Aorta (tissue), 5 donors: ENCODE measurements at places on chromosomes 12 and 14. TPM values are rescaled to one million over a fixed set of nuclear protein-coding genes. Genes with fewer than 3 reads are reported as not detected.

Gene MTHFD1
- total RNA-seq, result 39.4 TPM

Gene LHX5
- not detected for total RNA-seq

Gene RFLNA
- 1.9 TPM for total RNA-seq

Gene GRIP1
- total RNA-seq, result 0.88 TPM

Gene CLEC2B
- total RNA-seq, result 23.3 TPM

- H3K27me3 ChIP-seq, result no peaks in the 10 kb centered on the region
- no peak for DNase-seq
- H3K27ac ChIP-seq, result no peak overlapping the region
- peaks cover 2% of the 10 kb centered on the region for H3K4me1 ChIP-seq
Measured at GRCh38 chr12:45429831-45430230, 213.9 kb downstream of the ANO6 start.

DNA sequence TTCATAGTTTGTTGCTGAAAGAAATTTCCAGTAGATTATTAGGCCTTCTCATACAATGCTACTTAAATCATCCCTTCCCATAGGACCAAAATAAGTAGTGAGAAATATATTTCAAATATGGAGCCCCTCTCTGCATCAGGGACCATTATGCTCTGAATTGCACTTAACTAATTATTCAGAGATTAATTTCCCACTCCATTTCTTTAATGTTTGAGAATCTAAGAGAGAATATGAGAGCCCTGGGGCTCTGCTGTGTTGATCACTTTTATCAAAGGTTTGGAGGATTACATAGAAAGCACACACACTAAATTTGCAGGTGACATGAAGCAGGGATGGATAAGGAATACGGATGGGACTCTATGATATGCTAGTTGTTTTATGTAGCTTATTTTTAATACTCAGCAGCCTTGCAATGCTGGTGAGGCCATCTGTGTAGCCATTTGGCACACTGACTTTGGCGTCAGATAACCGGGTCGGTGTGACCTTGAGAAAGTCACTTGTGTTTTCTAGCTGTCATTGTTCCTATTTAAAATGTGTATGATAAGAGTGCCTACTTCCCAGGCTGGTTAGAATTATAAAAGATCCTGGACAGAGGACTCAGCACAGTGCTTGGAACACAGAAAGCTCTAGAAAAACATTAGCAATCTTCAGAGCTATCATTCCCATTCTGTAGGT, 49.9 kb upstream of the FBXO21 start:
- no peaks in the 10 kb centered on the region for H3K4me1 ChIP-seq
- H3K27me3 ChIP-seq, result no peaks in the 10 kb centered on the region
- DNase-seq, result no peak
- H3K4me3 ChIP-seq, result no peak overlapping the region

DNA sequence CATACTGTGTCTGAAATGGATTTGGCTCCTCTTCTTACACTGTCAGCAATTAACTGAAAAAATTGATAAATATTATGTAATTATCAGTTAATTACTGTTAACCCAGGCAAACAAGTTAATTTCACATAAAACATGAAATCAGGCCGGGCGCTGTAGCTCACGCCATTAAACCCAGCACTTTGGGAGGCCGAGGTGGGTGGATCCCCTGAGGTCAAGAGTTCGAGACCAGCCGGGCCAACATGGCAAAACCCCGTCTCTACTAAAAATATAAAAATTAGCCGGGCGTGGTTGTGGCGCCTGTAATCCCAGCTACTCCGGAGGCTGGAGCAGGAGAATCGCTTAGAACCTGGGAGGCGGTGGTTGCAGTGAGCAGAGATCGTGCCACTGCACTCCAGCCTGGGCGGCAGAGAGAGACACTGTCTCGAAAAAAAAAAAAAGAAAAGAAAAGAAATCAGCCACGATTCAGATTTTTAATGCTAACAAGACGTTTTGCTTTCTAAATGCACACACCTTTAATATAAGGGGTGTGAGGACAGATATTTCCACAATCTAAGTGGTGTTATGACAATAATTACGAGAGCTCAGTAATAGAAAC, 473 bp upstream of the TMEM19 start:
- H3K4me3 ChIP-seq, result peak overlapping the region; percentile 34
- peaks cover 4% of the 10 kb centered on the region for H3K4me1 ChIP-seq
- no peaks in the 10 kb centered on the region for H3K36me3 ChIP-seq
- no peaks in the 10 kb centered on the region for H3K27me3 ChIP-seq

DNA sequence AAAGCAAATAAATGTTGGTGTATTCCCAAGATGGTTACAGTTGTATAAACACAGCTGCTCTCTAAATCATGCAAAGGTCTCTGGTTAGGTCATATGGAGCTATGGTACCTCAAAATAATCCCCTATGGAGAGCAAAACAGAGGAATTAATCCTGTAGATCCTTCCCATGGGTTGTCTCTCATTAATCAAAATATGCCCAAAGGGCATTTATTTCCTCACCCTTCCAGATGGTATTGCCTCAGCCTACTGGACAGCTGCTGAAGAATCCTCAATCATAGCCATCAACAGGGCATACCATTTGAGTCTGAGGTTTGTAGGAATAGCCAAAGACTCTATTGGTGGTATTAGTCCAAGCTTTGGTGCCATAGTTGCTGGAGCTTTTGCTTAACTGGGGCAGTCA, 360.9 kb downstream of the RPL10L start:
- no peaks in the 10 kb centered on the region for H3K4me1 ChIP-seq
- no peaks in the 10 kb centered on the region for H3K36me3 ChIP-seq
- H3K27me3 ChIP-seq, result no peaks in the 10 kb centered on the region
- no peak overlapping the region for H3K27ac ChIP-seq
- no peak for DNase-seq

DNA sequence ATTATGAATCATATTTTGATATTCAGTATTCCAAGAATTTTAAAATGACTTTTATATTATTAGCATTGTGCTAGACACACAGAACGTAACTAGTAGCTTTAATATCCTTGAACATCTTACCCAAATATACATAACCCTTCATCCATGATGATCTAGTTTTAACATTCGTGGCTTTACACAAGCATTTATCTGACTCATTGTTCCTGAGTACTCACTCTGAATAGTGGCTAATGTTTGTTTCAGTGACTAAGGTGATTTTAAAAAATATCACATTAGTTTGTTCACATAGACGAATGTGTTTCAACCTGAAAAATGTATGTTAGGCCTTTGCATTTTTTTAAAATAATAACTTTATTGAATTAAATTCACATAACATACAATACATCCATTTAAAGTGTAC, 80.0 kb upstream of the PTPRQ start:
- no peaks in the 10 kb centered on the region for H3K4me1 ChIP-seq
- H3K36me3 ChIP-seq, result no peaks in the 10 kb centered on the region
- DNase-seq, result no peak
- H3K27me3 ChIP-seq, result no peaks in the 10 kb centered on the region
- H3K27ac ChIP-seq, result no peak overlapping the region
- H3K4me3 ChIP-seq, result no peak overlapping the region

DNA sequence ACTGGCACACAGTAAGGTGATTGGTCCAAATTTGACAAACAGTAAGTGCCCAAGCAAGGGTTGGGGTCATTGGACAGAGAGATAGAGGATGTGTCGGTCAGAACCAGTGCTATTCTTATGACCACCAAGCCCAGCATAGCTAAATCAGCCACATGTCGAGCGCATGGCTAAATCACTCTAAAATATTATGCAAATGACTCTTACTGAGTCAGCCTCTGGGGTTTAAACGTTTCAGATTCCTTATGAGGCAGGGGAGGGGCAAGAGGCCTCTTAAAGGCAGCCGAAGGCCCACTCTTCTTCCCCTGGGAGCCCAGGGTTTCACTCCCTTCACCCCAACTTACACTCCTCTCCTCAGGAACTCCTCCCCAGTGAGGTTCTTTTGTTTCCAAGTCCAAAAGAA, 603 bp upstream of the ENDOU start:
- no peak overlapping the region for H3K4me3 ChIP-seq
- no peak for DNase-seq
- H3K4me1 ChIP-seq, result no peaks in the 10 kb centered on the region
- H3K27me3 ChIP-seq, result no peaks in the 10 kb centered on the region

- no peaks in the 10 kb centered on the region for H3K36me3 ChIP-seq
- H3K4me3 ChIP-seq, result no peak overlapping the region
- H3K27ac ChIP-seq, result no peak overlapping the region
- H3K4me1 ChIP-seq, result peaks cover 6% of the 10 kb centered on the region
- DNase-seq, result no peak
- no peaks in the 10 kb centered on the region for H3K27me3 ChIP-seq
Measured at GRCh38 chr12:69513297-69513696, 43.1 kb downstream of the FRS2 start.

GRCh38 chr14:72704502-72704901, 189.4 kb downstream of the DPF3 start:
- H3K27me3 ChIP-seq, result no peaks in the 10 kb centered on the region
- no peaks in the 10 kb centered on the region for H3K4me1 ChIP-seq
- no peak overlapping the region for H3K4me3 ChIP-seq
- no peak overlapping the region for H3K27ac ChIP-seq
- H3K36me3 ChIP-seq, result no peaks in the 10 kb centered on the region

DNA sequence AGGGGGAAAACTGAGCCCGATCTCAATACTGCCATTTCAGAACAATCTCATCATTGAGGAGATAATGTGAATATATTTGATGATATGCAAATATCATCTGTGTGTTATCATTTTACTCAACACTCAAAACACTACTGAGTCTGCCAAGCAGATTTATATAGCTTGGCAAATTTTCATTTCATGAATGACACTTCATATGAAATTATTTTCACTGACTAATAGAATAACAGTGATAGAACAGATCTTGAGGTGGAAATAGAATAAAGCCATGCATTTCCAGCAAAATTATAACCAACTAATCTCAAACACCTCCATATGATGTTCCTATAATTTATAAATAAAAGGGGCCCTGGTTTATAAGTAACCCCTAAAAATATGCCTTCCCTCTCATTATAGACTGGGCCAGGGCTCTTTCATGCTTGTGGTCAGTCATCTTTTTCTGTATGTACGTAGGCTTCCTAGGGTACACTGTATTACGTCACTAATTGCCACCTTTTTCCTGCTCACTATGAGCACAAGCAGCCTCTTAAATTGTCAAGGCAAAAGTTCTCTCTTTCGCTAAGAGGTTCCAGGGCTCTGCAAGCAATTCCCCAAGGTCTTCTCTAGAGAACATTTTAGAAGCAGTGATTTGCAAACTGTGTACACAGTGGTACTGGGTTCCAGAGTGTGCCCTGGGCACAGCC, 197.1 kb upstream of the FOXN3 start:
- H3K4me3 ChIP-seq, result no peak overlapping the region
- H3K27me3 ChIP-seq, result no peaks in the 10 kb centered on the region
- H3K36me3 ChIP-seq, result no peaks in the 10 kb centered on the region
- H3K27ac ChIP-seq, result no peak overlapping the region
- peaks cover 8% of the 10 kb centered on the region for H3K4me1 ChIP-seq
